ENCODE measurements at places on chromosomes 12 and 14. TPM values are rescaled to one million over a fixed set of nuclear protein-coding genes. Genes with fewer than 3 reads are reported as not detected.

MAP3K9 gene
- 9.2 TPM for total RNA-seq

- no peak for DNase-seq
- no peaks in the 10 kb centered on the region for H3K27me3 ChIP-seq
- H3K4me1 ChIP-seq: peaks cover 28% of the 10 kb centered on the region
Observed at GRCh38 chr14:68820999-68821683, 28.3 kb upstream of the ZFP36L1 start.

NUDT14 gene
- 71.3 TPM for total RNA-seq

COL2A1 gene
- total RNA-seq: 86.4 TPM

GRCh38 chr12:50016501-50017475, 8.5 kb downstream of the RACGAP1 start:
- no peak for DNase-seq
- peak overlapping the region; percentile 72 for H3K27ac ChIP-seq
- peaks cover 4% of the 10 kb centered on the region for H3K36me3 ChIP-seq
- H3K4me1 ChIP-seq: peaks cover 17% of the 10 kb centered on the region
- no peaks in the 10 kb centered on the region for H3K27me3 ChIP-seq

GRCh38 chr12:38638401-38638800, 267.0 kb downstream of the CPNE8 start:
- H3K36me3 ChIP-seq: no peaks in the 10 kb centered on the region
- DNase-seq: no peak
- no peak overlapping the region for H3K27ac ChIP-seq
- no peaks in the 10 kb centered on the region for H3K27me3 ChIP-seq
- no peaks in the 10 kb centered on the region for H3K4me1 ChIP-seq
- H3K4me3 ChIP-seq: no peak overlapping the region
